Activated CD4-positive, alpha-beta T cell treated with anti-CD3 and anti-CD28 coated beads for 48 hours (primary cell): ENCODE measurements at places on chromosomes 5 and 9.

DNA sequence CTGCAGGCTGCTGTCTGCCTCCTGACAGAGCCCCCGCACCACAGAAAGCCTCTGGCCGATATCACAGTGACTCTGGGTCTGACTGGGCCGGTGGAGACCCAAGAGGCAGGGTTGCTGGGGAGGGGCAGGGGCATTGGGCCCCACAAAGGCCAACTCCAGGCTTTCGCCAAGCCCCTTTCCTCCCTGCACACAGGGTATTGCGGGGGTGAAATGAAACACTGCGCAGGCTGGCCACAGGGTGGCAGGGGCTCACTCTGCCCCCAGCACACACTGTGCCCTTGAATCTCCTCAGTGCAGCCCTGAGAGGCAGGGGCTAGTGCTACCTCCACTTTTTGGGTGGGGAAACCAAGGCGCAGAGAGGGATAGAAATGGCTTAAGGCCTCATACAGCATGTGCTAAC, 44.6 kb downstream of the BARX1 start:
- no peak for DNase-seq

DNA sequence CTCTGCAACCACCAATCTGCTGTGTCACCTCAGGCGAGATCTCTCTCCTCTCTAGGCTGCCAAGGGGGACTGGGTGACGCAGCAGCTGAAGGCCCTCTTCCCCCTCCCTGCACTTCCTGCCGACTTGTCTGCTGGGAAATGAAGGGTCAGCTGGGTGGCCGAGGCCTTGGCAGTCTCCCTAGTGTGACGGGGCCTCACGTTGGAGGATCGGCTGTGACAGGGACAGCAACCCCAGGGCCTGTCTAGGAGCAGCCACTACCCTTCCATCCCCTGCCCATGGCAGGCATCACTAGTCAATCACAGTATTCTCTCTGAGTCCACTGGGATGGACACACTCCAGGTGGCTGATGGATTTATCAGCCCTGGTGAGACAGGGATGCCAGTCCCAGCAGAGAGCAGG, 107.3 kb upstream of the SARDH start:
- no peak for DNase-seq

DNA sequence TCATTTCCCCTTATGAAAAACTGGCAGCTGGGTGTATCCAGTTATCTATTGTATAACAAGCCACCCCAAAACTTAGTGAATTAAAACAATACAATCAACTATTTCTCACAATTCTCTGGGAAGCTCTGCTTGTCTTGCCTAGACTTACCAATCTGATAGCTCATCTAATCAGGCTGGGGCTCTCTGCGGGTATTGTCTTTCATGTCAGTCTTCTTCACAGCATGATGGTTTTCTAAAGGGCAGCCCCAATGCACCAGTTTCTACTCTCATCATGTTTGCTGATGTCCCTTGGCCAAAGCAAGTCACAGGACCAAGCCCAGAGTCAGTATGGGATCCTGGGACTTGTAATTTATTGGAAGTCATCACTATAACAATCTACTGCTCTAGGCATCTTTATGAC, 433.5 kb downstream of the KIAA0825 start:
- no peak for DNase-seq

DNA sequence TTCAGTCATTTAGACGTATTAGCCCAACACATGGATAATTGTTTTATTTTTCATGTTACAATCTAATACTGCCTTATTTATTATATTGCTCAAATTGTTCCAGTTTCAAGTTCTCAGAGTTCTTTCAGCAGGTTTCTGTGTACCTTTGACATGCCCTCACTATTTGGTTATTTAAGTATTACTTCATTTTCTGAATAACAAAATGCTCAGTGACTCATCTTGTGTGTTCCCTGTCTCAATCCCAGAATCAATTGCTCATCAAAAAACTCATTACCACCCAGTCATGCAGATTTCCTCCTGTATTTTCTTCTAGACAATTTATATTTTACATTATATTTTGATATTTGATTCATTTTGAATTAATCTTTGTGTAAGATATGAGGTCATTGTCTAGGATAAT, 562.6 kb downstream of the ANXA1 start:
- DNase-seq: no peak

- DNase-seq: no peak
These were observed 330.7 kb upstream of the ADAMTSL1 start for GRCh38 chr9:18143073-18143745.

GRCh38 chr5:172008111-172008455, 1.6 kb upstream of the FBXW11 start:
- DNase-seq: no peak

DNA sequence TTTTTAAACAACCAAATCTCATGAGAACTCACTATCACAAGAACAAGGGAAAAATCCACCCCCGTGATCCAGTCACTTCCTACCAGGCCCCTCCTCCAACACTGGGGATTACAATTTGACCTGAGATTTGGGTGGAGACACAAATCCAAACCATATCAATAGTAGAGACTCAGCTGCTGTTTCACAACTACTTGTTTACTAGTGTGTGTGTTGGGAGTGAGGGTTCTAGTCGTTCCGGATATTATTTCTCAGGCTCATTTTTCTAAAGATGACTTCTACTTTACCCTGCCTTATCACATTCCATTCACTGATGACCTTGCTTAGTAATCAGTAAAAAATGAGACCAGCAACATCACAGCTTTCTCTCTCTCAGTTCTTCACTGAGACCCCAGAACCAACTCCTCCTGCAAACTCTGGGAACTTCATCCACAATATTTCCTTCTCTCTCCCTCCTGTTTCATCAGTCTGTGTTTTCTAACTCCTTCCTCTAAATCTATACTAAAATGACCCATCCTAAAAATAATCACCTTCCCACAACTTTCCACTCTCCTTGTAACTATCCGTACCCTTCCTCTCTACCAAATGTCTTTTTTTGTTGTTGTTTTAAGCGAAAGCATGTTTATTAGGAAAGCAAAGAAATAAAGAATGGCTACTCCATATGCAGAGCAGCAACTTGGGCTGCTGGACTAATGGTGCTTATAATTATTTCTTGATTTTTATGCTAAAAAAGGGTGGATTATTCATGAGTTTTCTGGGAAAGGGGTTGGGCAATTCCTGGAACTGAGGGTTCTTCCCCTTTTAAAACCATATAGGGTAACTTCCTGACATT, 121.5 kb upstream of the SPRY4 start:
- no peak for DNase-seq

DNA sequence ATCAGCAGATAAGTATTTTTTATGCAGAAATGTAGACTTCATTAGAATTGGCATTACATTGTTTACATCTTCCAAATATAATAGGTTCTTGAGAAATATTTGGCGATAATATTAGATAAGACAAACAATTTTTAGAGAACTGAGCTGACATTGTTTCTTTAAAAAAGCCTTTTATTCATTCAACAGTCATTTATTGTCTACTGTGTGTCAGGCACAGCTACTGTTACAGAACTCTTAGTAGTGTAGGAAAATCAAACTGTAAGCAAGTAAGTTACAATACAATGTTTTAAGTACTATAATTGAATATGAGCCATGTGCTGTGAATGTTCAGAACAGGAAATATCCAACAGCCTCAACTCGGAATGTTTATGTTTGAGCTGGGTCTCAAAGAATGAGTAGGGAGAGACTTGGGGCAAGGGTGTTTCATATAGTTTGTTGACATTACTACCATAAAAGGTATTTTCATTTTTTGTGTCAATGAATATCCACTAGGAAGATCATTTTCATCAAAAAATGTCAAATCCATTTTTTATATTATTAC, 114.0 kb downstream of the CDC42SE2 start:
- no peak for DNase-seq

- DNase-seq: no peak
These were observed 32.0 kb upstream of the HAPLN1 start for GRCh38 chr5:83752700-83753099.

GRCh38 chr9:121797081-121797480, 145.6 kb downstream of the DAB2IP start:
- no peak for DNase-seq

GRCh38 chr9:95752129-95752731, 123.3 kb upstream of the ERCC6L2 start:
- no peak for DNase-seq

DNA sequence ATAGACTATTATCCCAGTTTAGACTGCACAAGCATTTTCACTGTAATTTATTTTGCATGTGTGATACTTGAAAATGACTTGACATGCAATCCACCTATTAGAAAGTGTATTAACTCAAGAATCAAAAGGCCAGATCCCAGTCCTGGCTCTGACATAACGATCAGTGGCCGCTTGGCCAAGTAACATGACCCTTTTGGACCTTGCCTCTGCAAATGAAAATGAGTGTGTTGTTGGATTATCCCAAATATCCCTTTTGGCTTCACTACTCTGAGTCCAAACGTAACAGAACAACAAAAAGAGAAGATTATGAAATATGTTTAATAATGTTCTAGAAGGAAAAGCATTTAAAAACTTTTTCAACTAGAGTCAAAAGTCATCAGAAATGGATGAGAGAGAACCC, 19.0 kb downstream of the DMGDH start:
- DNase-seq: no peak

GRCh38 chr9:36148311-36149051, 11.9 kb downstream of the GLIPR2 start:
- DNase-seq: peak; percentile 78

GRCh38 chr9:9998491-9999287, 614.1 kb downstream of the PTPRD start:
- no peak for DNase-seq

DNA sequence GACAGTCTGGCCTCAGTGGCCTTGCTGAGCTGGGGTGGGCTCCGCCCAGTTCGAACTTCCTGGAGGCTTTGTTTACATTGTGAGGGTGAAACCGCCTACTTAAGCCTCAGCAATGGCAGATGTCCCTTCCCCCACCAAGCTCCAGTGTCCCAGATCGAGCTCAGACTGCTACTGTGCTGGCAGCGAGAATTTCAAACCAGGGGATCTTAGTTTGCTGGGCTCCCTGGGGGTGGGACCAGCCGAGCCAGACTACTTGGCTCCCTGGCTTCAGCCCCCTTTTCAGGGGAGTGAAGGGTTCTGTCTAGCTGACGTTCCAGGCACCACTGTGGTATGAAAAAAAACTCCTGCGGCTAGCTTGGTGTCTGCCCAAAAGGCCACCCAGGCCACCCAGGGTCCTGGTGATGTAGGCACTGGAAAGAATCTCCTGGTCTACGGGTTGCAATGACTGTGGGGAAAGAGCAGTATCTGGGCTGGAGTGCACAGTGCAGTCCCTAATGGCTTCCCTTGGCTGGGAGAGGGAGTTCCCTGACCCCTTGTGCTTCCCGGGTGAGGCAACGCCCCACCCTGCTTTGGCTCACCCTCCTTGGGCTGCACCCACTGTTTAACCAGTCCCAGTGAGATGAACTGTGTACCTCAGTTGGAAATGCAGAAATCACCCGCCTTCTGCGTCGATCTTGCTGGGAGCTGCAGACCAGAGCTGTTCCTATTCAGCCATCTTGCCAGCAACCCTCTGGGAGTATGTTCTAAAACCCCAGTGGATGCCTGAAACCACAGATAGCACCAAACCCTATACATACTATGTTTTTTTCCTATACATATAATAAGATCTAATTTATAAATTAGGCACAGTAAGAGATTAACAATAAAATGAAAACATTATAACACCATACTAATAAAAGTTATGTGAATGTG, 95.5 kb downstream of the TMEM161B start:
- DNase-seq: no peak

GRCh38 chr5:79619854-79620253, 7.6 kb downstream of the TENT2 start:
- no peak for DNase-seq

DNA sequence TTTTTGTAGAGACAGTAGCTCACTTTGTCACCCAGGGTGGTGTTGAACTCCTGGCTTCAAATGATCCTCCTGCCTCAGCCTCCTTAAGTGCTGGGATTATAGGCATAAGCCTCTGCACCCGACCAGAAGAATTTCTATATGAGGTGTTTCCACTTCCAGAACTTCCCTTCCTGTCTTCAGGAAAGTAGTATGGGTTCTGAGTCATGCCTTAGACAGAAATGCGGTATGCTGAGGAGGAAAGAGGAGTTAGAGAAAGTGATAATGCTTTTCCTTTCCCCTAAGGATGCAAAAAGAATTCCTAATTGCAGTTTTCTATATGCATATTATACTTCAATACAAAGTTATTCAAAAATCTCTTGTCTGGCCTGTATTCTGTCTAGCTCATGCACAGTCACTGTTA, 16.4 kb upstream of the ADAMTSL1 start:
- DNase-seq: no peak

DNA sequence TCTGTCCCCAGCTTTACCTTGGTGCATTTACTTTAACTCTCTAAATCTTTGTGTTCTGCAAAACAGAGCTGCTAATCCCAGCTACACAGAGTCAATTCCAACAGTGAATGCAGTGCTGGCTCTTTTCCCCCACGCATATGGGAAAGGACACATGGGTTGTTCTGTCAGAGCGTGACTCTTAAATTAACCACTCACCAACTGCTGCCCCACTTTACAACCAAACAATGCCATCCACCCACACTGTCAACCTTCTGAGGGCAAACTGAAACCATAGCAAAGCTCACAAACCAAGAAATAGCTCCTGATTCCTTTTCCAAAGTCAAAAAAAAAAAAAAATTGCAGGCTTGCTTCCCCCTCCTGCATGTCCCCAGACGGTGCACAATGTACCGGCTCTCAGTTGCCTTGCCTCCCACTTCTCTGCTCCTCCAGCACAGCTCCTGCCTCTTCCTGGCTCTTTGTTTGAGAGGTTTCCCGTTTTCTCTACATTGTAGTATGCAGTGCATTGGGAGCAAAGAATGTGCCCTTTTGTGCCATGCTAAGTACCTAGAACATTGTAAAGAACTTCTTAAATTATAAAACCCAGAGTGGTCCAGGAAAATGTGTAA, 151.5 kb upstream of the DAPK1 start:
- no peak for DNase-seq

DNA sequence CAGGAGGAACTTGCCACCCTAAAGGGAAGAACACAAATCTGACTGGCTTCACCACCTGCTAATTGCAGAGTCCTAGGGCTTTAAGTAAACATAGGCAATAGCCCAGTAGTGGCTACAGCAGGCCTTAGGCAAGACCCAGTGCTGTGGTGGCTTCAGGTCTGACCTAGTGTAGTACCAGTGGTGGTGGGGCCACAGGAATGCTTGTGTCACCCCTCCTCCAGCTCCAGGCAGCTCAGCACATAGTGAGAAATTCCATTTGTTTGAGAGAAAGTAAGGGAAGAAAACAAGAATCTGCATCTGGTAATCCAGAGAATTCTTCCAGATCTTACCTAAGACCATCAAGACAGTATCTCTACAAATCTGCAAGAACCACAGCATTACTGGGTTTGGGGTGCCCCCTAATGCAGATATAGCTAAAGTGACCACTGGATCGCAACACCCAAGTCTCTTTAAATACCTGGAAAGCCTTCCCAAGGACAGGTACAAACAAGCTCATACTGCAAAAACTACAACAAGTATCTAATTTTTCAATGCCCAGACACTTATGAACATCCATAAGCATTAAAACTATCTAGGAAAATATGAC, 102.6 kb upstream of the TRPM3 start:
- no peak for DNase-seq

DNA sequence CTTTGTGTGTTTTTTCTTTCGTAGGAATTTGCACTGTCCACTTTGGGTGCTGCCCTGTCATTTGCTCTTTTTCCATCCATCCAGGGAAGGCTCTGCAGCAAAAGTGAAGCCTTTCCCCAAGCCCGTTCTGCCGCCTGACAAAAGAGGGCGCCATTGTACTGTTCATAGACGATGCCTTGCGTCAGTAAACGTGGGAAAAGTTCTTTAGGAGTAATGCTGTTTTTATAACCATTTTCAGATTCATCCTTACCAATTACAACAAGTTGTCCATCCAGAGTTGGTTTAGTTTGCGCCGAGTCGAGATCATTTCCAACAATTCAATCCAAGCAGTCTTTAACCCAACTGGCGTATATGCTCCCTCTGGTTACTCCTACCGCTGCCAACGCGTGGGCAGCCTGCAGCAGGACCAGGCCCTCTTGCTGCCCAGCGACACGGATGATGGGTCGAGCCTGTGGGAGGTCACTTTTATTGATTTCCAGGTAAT, 34.3 kb upstream of the RPS23 start:
- DNase-seq: peak; percentile 65
